ENCODE measurements at places on chromosomes 1 and 21.
A peak's percentile ranks its signal among the peaks of the same experiment; 100 is the strongest.

DNA sequence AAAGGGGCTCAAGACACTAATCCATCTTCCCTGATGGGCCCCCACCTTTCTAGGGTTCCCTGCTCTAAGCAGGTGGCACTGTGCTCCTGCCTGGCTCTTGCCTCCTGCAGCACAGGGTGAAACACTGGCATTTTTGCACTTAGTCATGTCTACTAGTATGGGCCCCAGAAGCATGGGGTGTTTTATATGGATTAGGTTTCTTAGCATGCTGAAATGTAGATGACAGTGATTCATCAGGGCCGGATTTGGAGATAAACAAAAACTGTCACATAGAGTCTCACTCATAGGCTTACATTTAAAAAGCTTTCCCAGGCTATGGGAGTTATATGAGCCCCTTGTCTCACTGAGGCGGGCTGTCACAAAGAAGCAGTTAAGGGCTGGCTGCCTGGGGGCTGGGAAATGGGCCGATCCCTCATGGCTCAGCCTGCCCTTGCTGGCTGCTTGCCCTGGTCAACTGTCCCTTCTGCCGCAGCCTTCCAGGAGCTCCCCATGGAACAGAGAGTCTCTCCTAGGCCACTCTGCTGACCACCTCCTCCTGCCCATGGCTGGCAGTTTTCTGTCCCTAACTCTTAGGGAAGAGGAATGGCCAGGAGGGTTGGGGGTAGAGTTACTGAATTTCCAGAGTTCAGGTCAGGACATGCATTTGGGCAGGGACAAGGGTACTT, 6.5 kb downstream of the GALNT2 start:
- DNase-seq, result no peak

DNA sequence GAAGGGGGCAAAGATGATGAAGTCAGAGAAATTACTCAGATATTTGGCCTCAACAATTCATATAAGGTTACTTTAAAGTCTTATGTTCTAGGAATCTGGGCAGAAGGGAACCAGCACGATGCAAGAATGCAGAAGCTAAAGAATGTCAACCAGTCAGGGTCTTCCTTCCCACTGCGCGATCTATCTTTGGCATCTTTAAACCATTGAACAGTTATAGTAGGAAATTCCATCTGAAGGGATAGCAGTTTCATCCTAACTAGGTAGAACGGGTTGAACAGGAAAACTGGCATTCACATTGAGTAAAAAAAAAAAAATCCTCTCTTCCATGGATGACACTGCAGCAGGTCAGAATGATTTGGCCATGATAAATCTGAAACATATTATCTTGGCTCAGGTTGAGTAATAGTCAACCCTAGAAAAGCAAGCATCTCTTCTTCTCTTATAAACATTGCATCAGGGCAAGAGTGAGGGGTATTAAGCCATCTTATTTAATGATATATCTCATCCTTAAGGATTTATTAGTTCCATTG, 6.3 kb downstream of the CRCT1 start:
- no peak for DNase-seq

GRCh38 chr1:1181129-1181937, 7.7 kb downstream of the TTLL10 start:
- no peak for DNase-seq

GRCh38 chr1:25543425-25544242, at the start of gene LDLRAP1:
LDLRAP1 (plus strand) TSS chr1:25543606; CDS start chr1:25543699, 93 bp downstream.
- DNase-seq, result peak; percentile 21

DNA sequence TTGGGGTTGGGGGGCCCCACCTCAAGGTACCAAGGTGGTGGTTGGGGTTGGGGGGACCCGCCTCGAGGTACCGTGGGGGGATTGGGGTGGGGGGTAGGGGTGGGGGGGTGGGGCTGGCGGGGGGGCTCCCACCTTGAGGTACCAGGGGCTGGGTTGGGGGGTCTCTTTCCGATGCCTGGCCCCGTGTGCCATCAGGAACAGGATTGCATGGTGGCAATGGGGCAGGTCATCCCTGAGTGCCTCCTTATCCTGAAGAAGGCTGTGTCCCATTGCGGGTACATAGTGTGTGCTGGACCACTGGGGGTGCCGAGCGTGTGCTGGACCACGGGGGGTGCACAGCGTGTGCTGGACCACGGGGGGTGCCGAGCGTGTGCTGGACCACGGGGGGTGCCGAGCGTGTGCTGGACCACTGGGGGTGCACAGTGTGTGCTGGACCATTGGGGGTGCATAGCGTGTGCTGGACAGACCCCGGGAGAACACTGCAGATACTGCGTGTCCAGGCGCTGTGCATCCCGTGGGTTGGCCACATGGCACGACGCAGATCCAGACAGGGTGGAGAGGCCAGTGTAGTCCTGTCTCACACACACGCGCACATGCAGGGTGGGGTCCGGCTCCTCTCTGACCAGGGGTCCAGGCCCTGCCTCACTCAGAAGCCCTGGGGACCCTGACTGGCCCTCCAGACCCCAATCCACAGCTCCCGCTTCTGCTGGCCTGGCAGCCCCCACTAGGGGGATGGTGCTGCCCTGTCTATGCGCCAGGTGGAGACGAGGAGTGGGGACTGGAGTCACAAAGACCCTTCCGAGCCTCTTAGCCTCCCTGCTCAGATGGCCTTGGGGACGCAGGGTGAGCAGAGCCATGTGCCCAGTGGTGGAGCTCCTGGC, 4.2 kb downstream of the SCNN1D start:
- no peak for DNase-seq

DNA sequence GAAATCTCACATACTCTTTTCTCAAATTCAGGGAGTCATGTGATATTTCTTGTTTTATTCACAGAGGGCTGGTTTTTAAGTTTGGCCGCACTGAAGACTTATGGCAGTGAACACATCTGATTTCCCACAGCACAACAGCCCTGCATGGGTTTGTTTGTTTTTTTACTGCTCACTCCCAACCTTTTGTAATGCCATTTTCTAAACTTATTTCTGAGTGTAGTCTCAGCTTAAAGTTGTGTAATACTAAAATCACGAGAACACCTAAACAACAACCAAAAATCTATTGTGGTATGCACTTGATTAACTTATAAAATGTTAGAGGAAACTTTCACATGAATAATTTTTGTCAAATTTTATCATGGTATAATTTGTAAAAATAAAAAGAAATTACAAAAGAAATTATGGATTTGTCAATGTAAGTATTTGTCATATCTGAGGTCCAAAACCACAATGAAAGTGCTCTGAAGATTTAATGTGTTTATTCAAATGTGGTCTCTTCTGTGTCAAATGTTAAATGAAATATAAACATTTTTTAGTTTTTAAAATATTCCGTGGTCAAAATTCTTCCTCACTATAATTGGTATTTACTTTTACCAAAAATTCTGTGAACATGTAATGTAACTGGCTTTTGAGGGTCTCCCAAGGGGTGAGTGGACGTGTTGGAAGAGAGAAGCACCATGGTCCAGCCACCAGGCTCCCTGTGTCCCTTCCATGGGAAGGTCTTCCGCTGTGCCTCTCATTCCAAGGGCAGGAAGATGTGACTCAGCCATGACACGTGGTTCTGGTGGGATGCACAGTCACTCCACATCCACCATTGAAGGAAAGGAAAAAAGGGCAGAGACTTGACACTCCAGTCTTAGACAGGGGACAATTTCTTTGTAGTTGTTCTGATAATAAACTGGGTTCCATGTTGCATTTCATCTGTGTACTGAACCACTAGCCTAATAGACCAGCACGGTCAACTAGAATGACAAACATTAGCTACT, 22.8 kb downstream of the TMEM50A start:
- DNase-seq, result no peak
